C1 segment of cervical spinal cord (tissue), 14 donors: ENCODE measurements at places on chromosomes 2 and 18.

GRCh38 chr18:62280786-62281185, 44.3 kb upstream of the TNFRSF11A start:
- no peak for DNase-seq

GRCh38 chr2:172977270-172978062, 98.2 kb upstream of the MAP3K20 start:
- no peak for DNase-seq

DNA sequence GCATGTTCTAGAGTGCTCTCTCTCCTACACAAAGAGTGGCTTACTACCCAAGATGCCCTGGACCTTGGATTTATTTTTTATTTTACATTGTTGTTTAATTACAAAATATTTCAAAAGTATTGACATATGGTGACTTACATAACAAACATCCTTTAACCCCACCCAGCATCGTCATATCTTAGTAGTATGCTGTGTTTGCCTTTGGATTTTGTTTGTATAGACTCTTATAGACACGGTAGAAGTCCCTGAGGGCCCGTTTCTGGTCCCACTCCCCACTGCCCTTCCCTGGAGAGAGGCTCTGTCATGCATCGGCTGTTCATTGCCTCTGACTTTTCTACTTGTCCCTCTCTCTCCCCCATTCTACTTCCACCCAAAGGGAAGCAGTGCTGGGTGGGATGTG, 112.0 kb downstream of the ZBTB7C start:
- no peak for DNase-seq

DNA sequence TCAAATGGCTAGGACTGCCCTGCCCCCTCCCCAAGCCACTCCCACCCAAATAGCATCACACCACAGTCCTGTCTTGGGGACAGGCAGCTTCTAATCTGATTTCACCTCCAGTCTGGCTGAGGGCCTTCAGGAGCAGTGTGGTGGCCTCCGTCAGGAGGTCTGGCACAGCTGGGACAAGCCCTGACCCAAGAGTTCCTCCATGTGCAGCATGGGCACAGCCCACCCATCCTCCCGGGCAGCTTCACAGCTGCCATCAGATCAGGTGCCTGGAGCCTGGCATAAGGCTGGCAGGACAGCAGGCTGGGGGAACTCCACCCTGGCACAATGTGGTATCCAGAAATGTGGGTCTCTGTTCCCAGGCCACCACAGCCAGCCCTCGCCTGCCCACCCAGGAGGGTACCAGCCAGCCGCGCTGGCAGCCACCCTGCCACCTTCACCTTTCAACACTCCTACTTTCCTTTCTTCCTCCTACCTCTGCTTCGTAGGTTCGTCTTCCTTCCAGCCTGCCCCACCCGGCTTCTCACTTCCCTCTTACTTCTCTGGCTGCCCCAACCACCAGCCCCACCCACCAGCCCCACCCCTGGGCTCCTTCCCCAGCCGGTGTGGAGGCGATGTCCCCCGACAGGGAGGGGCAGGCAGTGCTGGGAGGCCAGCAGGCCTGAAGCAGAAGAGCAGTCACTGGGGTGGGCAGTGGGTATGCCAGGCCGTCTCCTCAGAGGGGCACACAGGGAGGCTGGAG, at the start of gene CAPG:
TSS of gene CAPG (minus strand) at position 522 of the 739 bp plus-strand sequence. CDS start 8,221 bp downstream, outside the sequence.
- peak; percentile 23 for DNase-seq

DNA sequence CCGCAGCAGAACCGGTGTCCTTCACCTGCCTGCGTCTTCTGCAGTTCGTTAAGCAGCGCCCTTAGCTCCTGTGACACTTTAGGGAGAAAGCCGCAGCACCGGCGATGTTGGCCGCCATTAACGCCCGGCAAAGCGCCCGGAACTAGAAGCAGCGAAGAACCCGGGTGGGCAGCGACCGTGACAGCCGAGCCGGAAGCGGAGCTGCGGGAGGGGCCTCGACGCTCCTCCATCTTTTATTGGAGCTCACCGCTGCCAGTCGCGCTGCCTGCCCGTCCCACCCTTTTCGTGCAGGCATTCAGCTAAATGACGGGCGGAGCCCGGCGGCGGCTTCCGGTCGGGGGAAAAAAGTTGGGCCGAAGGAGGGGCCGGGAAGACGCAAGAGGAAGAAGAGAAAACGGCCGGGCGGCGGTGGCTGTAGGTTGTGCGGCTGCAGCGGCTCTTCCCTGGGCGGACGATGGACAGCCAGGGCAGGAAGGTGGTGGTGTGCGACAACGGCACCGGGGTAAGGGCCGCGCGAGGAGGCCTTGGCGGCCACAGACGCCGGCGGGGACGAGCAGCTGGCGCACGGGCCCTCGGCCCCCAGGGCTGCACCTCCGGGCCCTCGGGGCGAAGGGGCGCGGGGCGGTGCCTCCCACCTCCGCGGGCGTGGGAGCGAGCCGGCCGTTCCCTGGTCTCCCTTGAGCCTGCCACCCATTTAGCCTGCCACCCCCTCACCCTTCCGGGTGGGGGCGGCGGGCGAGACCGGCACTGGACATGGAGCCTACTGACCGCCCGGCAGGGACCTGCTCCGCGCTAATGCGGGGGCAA, at the start of gene ACTR2:
TSS of gene ACTR2 (plus strand) at position 376 of the 807 bp plus-strand sequence. CDS start at position 455, 79 bp downstream.
- DNase-seq: peak; percentile 60

- no peak for DNase-seq
These were observed 175.9 kb upstream of the NXPH2 start for GRCh38 chr2:138956116-138956515.

DNA sequence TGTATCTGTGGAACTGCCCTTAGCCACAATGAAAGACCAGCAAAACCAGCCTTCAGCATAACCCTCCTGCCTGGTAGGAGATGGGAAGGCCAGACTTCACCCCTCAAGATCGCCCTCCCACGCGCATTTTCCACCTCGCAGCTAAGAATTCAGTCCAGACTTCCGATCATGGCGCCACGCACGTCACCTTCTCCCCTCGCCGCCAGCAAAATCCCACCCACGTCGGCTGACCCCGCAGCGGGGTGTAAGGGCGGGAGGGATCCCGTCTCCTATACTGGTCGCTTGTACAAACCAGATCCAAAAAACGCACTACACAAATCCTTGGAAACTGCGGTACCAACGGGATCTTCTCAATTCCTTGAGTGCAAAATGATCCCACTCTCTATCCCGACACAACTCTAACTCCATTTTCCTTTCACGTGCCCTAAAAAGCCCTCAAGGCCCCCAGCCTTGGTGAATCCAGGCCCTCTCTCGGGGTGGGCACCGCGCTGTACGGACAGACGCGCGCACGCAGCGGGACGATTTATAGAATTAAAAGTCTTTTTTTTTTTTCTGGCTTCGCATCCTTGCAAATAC, 1.0 kb upstream of the BMPR2 start:
- no peak for DNase-seq

GRCh38 chr2:102848366-102848839, 86.6 kb downstream of the TMEM182 start:
- peak; percentile 29 for DNase-seq

- DNase-seq: no peak
These were observed 1104.2 kb downstream of the BCL11A start for GRCh38 chr2:59449274-59449673.

DNA sequence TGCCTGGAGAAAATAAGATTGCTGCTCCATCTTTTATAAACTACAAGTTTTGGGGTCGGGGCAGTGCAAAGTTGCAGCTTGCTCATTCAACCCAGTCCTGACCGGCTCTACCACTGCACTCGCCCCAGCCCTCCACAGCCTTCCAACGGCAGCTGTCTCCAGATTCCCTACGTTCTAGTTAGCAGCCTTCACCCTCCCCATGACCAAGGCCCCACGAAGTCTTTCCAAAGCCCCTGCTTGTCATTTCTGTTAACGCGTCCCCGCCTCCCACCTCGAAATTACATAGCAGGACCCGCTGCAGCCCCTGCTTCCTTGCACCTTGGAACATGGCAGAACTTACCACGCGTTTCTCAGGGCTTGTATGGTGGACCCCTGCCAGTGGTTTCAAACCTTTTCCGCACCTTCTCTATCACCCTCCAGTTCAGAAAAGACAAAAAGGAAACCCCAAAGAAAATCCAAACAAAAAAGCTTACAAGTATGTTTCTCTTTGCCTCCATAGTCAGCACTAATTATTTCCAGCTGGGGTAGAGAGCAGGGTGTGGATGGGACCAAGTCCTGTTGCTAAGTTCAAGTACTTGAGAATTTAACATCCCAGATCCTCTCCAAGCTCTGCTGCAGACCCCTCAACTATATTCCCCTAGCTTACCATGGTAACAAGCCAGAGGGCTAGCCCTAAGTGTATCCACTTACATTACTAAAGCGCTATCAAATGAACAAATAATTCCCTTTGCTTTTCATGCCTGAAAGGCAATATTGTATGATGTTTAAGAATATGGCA, 161.5 kb downstream of the TGIF1 start:
- DNase-seq: no peak
